ENCODE measurements at places on chromosomes 12 and 14. TPM values are rescaled to one million over a fixed set of nuclear protein-coding genes. Genes with fewer than 3 reads are reported as not detected.
A peak's percentile ranks its signal among the peaks of the same experiment; 100 is the strongest.

HOXC10 gene
- total RNA-seq, result 1.8 TPM

NEMP1 gene
- 49.6 TPM for total RNA-seq

PAX9 gene
- not detected for total RNA-seq

- peak; percentile 87 for DNase-seq
Measured at GRCh38 chr14:23631702-23632460, 4.3 kb upstream of the DHRS2 start.

- peak; percentile 53 for DNase-seq
Measured at GRCh38 chr12:53046655-53047220, 3.1 kb upstream of the TNS2 start.

DNA sequence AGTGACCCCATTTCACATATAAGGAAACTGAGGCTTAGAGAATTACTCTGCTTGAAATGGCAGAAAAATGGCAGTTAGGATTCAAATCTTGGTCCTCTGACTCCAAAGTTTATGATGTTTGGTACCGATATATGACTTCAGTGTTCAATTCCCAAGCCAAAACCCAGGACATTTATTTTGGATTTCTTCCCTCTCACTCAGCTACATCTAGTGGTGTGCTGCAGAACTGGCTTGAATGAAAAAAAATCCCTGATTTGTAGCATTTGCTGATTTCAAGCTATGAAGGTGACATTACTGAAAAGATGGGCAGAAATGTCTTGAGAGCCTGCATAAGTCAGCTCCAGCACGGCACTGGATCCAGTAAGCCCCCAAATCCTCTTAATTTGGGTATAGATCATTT, 106.4 kb downstream of the EFCAB11 start:
- no peak for DNase-seq

RNU4-1 gene
- 4,497 TPM for total RNA-seq

GRCh38 chr14:45664668-45665356, 411.8 kb upstream of the MIS18BP1 start:
- DNase-seq, result no peak

DNA sequence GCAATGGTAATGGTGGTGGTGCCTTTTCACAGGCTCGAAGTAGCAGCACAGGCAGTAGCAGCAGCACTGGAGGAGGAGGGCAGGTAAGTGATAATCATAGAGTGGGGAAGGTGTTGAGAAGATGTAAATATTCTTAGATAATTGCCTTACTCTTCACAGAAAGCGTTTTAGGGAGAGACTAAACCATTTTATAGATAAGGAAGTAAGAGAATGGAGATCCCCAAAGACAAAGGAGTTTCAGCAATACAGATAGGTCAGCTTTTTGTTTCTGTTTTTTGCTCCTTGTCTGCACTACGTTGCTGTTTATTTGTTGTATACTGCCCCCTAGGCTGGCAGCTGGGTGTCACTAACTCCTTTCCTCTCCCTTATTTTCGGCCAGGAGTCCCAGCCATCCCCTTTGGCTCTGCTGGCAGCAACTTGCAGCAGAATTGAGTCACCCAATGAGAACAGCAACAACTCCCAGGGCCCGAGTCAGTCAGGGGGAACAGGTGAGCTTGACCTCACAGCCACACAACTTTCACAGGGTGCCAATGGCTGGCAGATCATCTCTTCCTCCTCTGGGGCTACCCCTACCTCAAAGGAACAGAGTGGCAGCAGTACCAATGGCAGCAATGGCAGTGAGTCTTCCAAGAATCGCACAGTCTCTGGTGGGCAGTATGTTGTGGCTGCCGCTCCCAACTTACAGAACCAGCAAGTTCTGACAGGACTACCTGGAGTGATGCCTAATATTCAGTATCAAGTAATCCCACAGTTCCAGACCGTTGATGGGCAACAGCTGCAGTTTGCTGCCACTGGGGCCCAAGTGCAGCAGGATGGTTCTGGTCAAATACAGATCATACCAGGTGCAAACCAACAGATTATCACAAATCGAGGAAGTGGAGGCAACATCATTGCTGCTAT, 2.0 kb downstream of the SP1 start:
- DNase-seq, result peak; percentile 22

DYRK4 gene
- total RNA-seq, result 43.1 TPM

DNA sequence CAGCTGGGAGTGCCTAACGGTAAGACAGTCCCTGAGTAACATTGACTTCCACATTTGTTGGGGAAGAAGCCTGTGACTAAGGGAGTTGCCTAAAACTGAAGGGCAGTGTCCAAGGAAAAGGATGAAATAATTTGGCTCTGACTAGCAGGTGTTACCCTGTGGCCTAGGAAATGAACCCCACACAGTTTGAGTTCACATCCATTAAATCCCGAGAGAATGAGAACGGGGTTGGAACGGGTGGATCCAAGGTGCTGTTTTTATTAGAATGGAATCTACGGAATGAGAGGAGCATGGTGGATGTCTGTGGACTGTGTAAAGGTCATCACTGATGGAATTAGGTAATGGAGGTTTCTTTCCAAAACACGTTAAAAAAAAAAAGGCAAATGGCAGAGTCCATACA, 324.0 kb downstream of the MED13L start:
- DNase-seq, result no peak

DNA sequence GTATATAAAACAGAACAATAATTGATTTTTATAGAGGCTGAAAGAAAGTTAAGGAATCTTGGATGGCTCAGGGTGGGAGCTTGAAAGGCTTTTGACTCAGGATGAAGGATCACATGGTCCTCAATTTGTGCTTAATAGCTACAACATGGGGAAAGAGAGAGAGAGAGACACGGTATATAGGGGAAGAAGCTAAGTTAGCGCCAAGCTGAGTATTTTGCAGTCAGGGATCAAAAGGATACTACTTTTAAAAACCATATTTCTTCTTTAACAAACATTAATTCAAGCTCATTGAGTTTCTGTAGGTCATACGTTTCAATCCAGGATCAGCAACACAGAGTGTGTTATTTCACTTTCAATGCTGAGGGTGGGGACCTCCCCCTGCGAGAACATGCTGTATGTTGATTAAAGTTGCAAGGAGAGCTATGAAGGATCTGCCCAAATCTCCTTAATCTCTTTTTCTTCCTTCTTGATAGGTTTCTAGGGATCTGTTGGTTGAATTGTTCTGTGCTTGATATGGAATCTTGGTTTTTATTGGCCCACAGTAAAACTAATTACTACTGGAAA, 133.1 kb upstream of the NUDT4 start:
- DNase-seq, result no peak

GRCh38 chr12:43969882-43970281, 134.0 kb downstream of the TMEM117 start:
- DNase-seq, result no peak

DNA sequence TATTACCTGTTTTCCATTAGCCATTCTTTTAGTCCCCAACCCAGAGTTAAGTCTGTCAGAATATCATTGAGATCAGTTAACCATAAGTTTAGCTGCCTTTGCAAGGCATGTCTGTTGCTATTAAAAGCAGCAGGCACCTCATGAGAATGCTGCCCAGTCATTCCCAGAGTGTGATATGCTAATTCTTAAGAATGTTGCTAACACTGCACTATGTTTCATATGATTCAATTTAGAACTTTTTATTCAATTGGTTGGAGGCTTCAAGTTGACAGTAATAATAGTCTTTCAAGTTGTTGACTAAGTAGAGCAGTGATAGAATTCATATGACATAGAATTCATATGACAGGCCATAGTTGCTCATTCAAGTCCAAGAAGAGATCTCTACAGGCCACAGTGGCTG, 292.3 kb downstream of the FUT8 start:
- DNase-seq, result no peak

GRCh38 chr14:36870776-36871175, 209.1 kb downstream of the PAX9 start:
- no peak for DNase-seq

- no peak for DNase-seq
Measured at GRCh38 chr12:69698769-69699540, at the start of gene BEST3. Gene BEST3 (minus strand): TSS chr12:69699303. CDS start chr12:69697798, 1,505 bp downstream.

WDR89 gene
- total RNA-seq, result 23.6 TPM

DNA sequence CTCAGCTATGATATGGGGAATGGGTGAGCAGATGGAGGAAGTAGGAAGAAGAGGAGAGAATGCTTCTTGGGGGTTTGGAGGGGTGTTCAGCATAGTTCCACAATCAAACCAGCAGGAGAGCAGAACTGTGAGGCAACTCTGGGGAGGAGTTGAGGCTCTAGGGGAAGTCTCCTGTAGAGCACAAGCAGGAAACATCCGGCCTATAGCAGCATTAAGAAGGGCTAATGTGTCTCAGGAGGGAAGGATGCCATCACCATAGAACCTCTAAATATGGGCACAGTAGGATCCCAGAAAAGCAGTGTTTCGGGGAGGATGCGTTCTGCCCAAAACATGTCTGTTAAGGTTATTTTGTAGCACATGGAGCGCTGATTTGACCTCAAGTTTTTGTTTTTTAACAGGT, 8.4 kb upstream of the SALL2 start:
- DNase-seq, result no peak

DNA sequence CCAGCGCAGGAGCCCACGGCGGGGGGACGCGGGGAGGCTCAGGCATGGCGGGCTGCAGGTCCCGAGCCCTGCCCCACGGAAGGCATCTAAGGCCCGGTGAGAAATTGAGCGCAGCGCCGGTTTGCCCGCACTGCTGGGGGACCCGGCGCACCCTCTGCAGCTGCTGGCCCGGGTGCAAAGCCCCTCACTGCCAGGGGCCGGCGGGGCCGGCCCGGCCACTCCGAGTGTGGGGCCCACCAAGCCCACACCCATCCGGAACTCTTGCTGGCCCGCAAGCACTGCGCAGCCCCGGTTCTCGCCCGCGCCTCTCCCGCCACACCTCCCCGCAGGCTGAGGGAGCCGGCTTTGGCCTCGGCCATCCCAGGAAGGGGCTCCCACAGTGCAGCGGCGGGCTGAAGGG, 8.5 kb upstream of the TSPAN8 start:
- no peak for DNase-seq

DNA sequence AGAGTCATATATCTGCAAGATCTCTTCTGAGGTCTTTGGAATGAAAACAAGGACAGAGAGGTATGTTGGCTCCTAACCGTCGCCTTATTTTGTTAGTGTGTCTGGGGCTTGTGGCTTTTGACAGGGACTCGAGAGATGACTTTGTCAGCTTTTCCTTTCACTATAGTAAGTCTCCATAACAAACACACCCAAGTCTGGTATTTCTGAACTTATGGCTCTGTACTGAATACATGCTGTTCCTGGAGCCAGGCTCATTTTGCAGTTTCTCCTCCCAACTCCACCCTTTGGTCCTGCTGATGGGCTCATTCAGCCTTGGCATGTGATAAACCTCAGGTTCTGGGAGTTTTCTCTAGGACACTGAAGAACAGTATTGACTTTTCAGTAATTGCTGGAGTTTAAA, 27.7 kb upstream of the TMED10 start:
- DNase-seq, result no peak

- DNase-seq, result no peak
Measured at GRCh38 chr12:117359029-117359845, 2.2 kb downstream of the NOS1 start.

GRCh38 chr14:105336477-105337287, 22.1 kb downstream of the PACS2 start:
- no peak for DNase-seq

- DNase-seq, result no peak
Measured at GRCh38 chr14:105894125-105894977, 368.0 kb downstream of the TMEM121 start.

- no peak for DNase-seq
Measured at GRCh38 chr14:96117960-96118359, 78.8 kb downstream of the C14orf132 start.

DNA sequence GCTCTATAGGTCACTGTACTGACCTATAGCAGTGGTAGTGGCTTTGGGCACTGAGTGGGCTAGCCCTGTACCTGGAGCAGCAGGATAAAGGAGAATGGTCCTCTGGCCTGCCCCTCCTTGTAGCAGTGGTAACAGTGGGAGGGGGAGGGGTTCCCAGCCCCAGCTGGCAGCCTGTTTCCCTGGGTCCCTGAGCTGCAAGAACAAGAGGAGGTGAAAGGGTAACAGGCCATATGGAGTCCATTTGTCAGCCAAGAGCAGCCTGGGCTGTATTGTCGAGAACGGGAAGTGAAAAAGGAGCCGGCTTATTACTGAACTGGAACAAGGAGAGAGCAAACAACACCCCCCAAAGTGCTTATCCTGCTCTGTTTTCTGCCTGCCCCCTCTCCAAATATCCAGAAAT, 73.8 kb upstream of the SRSF5 start:
- DNase-seq, result no peak

DNA sequence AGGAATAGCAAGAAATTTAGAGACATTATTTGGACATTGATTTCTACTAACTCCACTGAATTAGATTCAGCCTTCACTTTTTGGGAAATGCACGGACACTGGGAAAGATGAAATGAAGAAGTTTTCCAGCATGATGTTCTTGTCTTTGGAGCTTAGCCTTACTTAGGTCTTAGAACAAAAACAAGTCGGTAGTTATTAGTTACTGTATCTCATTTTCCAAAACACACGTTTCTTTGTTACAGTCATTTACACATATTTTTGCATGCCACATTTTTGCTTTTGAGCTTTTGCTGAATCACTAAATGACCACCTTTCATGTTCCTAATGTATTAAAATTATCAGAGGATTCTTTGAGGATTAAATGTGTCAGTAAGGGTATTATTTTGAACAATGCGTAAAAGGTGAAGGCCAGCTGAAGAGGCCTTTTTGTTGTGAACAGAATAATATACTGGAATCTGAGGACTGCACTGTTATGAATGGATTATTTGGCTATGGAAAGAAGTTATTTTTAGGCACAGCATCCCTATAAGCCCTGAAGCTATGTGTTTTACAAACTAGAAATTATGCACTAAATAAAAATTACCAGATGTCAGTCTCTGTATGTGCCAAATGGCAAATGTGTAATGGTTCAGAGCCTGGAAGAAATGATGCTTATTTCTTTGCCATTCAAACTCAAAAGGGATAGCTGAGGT, 138.2 kb downstream of the SRGAP1 start:
- no peak for DNase-seq

- DNase-seq, result no peak
Measured at GRCh38 chr12:29559198-29559597, 61.7 kb upstream of the OVCH1 start.

EXOC3L4 gene
- not detected for total RNA-seq

- no peak for DNase-seq
Measured at GRCh38 chr12:75933101-75933500, 98.5 kb downstream of the PHLDA1 start.

LGALS3 gene
- total RNA-seq, result 1.2 TPM

GRCh38 chr14:99909513-99910064, 116.4 kb downstream of the EML1 start:
- DNase-seq, result no peak

GRCh38 chr14:70289138-70289537, 70.3 kb downstream of the COX16 start:
- no peak for DNase-seq

SMIM41 gene
- total RNA-seq, result not detected

DNA sequence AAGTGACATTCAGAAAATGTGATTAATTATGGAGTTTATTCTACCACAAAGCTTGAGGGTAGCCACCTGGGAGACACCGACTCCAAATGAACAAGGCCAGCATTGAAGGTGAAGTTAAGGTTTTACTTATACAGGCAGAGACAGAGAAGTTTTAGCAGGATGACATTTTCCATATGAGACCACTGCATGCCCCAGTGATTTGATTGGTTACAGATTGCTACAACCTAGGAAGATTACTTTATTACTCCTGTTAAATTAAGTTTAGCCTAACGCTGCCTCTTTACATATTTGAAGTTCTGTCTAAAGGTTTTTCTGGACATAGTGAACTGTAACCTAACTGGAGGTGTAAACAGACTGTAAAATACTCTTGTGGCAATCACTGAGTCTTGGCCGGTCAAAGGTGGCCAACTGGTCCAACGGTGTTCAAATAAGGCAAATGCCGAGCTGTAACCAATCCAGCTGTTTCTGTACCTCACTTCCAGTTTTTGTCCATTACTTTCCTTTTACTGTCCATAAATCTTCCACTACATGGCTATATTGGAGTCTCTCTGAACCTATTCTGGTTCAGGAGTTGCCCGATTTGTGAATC, 57.2 kb downstream of the RIN3 start:
- no peak for DNase-seq

- no peak for DNase-seq
Measured at GRCh38 chr12:120998435-120998834, 17.9 kb downstream of the C12orf43 start.

All from neural crest cell (in vitro differentiated cells).